HuH-7.5 (cell line): ENCODE measurements at places on chromosomes 5 and 9.

- DNase-seq: no peak
Measured at GRCh38 chr5:58849223-58849622, 266.3 kb downstream of the RAB3C start.

GRCh38 chr5:39238366-39239105 lies 19.2 kb upstream of the FYB1 start:
- no peak for DNase-seq

- DNase-seq: no peak
Measured at GRCh38 chr5:115068239-115069086, 101.2 kb downstream of the TRIM36 start.

GRCh38 chr5:167614294-167615021 lies 677.0 kb upstream of the WWC1 start:
- DNase-seq: no peak

GRCh38 chr5:111385970-111386831 lies 126.1 kb downstream of the STARD4 start:
- no peak for DNase-seq

DNA sequence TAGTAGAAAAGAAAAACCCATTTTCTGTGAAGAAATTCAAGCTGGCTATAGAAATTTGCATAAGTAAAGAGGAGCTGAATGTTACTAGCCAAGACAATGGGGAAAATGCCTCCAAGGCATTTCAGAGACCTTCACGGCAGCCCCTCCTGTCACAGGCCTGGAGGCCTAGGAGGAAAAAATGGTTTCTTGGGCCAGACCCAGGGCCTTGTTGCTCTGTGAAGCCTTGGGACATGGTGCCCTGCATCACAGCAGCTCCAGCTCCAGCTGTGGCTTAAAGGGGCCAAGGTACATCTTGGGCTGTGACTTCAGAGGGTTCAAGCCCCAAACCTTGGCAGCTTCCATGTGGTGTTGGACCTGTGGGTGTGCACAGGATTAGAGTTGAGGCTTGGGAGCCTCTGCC lies 130.0 kb upstream of the DMRTA1 start:
- DNase-seq: no peak

DNA sequence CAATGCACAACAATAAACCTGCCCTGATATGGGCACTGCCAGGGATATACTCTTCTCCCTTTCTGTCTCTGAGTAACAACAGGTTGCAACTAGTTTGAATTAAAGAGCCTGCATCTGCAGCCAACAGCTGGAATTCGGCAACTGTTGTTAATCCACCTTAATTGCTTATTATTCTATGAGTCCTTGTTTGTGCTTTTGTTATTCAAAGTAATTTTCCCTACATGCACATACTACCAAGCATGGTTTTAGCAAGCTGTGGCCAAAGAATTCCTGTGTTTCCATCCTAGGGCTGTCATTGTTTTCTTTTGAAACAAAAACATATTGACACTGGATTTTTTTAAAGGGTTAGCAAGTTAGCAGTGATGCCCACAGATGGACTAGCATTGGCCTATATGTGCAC lies 171.5 kb downstream of the EFNA5 start:
- no peak for DNase-seq
